ENCODE measurements at places on chromosomes 7 and 10.

DNA sequence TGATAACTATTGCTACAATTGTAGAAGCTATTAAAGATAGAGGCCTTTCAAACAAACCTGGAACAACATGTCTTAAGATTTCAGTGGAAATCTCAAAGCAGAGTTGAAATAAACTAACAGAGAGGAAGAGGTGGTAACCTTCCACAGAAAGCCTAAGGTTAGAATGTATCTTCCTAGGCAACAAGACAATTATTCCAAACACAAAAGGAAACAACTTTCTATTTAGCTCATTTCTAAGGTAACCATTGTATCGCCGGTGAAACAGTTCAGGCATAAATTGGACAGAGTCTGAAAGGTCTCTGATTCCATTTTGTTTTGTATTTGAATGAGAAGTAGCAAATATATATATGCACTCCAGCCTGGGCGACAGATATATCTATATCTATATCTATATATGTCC, 30.7 kb upstream of the HYCC1 start:
- DNase-seq, result no peak

DNA sequence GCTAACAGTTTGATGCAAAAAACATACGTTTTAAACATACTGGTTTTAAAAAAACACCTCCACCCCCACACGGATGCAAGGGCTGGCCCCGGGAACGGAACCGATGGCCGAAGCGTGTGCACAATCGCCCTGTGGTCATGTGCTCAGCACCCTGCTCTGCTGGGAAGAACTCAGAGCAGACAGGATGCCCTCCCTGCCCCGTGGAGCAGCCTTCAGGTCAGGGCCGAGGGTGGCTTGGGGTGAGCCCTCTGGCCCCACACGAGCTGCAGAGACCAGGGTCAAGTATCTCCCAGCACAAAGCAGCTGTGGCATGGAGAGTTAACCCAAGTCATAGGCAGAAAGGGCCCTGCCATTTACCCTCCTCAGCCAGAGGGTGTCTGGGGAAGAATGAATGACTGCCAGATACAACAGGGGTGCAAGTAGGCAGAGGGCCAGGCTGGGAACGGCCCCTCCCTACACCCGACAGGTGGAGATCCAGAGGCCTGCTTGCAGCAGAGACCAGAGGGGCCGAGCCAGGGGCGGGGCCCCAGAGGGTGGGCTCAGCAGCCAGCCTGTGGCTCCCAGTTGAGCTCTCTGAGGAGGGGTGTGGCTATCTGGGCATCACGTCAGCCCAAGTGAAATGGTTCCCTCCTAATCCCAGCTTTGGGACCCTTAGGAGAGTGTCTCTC, 56.8 kb downstream of the ZRANB1 start:
- no peak for DNase-seq

GRCh38 chr10:131621784-131622624, 278.8 kb upstream of the PPP2R2D start:
- no peak for DNase-seq

- no peak for DNase-seq
Observed at GRCh38 chr7:29866490-29866930, 60.2 kb downstream of the WIPF3 start.

- DNase-seq, result no peak
Observed at GRCh38 chr10:5609952-5610616, 56.3 kb downstream of the ASB13 start.

DNA sequence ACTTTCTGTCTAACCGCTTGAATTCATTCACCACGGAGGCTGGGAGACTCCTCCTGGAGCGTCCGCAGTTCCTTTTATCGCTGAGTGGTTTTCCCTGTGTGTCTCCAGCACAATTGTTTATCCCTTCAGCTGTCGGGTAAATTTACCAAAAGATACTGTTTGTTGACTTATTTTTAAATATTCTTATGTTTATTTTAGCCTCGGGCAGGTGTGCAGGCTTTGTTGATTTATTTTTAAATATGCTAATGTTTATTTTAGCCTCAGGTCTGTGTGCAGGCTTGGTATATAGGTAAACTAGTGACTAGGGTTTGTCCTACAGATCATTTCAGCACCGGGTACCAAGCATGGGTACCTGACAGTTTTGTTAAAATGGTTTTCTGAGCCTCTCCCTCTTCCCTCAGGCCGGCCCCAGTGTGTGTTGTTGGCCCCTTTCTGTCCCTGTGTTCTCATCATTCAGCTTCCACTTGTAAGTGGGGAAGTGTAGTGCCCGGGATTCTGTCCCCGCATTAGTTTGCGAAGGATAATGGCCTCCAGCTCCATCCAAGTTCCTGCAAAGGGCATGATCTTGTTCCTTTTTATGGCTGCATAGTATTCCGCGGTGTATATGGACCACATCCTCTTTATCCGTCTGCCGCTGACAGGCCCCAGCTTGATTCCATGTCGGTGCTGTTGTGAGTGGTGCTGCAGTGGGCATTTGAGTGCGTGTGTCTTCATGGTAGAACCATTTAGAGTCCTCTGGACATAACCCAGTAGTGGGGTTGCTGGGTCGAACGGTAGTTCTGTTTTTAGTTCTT, 5.3 kb downstream of the GET4 start:
- DNase-seq, result no peak

DNA sequence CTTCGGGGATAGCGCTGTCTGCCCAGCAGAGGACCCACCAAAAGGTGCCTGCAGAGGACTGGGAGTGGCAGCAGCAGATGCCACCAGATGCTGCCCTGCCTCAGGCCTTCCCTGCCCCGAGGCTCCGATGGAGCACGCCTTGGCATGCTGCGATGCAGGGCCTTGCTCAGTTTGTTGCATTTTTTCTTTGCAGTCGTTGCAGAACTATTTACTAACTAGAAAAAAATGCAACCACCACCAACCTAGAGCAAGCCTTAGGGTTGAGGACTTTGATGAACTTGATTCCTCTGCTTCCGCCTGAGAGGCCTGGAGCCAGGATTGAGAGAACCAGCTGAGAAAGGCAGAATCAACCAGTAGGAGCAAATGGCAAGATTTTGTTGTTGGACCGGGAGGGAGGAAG, 585.6 kb upstream of the MKI67 start:
- DNase-seq, result no peak

DNA sequence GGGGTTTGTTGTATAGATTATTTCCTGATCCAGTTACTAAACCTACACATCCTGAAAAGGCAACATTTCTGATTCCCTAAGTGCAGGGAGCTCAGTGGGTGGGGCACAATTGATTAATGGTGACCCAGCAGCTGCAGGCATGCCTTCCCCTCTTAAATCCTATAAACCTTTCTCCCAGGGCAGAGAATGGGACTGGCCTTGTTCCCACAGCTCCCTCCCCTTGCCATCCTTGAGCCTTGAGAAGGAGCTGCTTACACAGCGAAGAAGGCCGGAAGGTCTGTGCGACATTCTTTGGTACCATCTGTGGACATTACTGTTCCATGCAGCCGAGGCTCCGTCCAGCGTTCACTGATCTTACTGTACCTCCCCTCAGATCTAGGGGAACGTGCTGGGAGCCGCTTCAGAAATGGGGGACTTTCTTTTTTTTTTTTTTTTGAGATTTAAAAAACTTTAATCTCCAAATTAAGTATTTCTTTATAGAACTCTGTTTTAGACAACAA, 14.3 kb downstream of the KLF6 start:
- DNase-seq, result peak; percentile 19

GRCh38 chr7:25386311-25386744, 158.0 kb upstream of the NPVF start:
- no peak for DNase-seq

- DNase-seq, result no peak
Observed at GRCh38 chr7:121307021-121307574, 21.7 kb upstream of the WNT16 start.

DNA sequence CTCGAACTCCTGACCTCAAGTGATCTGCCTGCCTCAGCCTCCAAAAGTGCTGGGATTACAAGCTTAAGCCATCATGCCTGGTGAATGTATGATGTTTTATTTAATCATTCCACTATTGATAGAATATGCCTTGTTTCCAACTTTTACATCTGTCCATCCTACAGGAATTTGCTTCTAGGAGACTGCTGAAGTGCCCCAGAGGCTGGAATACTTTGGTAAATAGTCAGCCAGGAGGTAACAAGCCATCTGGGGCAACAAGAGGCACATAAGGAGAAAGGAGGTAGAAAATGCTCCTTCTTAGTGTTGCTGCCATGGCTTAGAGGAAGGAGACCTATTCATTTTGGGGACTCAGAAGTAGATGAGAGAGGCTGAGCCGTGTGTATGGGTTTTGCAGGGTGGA, 14.8 kb downstream of the PLCE1 start:
- DNase-seq, result no peak

DNA sequence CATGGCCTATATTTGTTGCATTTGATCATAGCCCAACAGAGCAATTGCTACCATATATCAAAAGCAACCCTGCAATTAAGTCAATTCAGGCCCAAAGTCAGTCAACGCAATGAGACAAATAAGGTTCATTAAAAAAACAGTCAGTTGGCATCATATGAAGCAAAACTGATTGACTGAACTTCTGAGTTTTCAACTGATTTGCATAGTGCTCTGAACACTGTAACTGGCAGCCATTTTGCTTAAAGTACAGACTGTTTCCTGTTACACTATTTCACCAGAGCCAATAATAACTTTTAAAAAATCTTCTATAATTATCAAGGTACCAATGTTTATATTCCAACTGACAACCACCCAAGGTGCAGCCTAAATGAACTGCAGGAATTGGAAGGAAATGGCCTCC, 68.4 kb upstream of the RAPGEF5 start:
- DNase-seq, result no peak

All from CD4-positive, alpha-beta T cell treated with Interleukin-21 for 1 hour (primary cell).